Suprapubic skin (tissue), 4 donors: ENCODE measurements at places on chromosomes 1 and 21. TPM values are rescaled to one million over a fixed set of nuclear protein-coding genes. Genes with fewer than 3 reads are reported as not detected.
A peak's percentile ranks its signal among the peaks of the same experiment; 100 is the strongest.

Gene CCDC18
- 15.9 TPM for total RNA-seq

GRCh38 chr1:228548788-228549187 is 61.6 kb downstream of the RNF187 start:
- no peak overlapping the region for H3K27ac ChIP-seq
- H3K36me3 ChIP-seq, result no peaks in the 10 kb centered on the region
- peaks cover 18% of the 10 kb centered on the region for H3K27me3 ChIP-seq
- DNase-seq, result peak; percentile 21
- no peak overlapping the region for H3K4me3 ChIP-seq

DNA sequence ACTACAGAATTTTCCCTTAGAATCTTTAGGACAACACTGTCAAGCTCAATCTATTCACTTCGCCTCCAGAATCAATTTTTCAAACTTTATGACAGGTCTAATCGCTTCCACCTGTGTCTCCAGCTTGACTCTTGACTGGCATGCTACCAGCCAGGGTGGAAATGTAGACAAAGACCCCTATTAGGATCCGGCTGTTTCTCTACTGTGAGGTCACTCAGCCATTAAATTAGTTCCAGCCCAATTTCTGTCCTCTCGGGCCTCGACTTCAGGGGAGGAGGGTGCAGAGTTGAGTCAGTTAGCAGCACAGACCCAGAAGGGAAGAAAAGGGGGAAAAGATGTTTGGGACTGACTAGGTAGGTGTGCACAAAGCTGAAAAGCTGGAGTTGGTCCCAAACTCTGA is 78.5 kb downstream of the HLCS start:
- no peaks in the 10 kb centered on the region for H3K4me1 ChIP-seq
- no peaks in the 10 kb centered on the region for H3K36me3 ChIP-seq
- H3K4me3 ChIP-seq, result no peak overlapping the region
- H3K27me3 ChIP-seq, result no peaks in the 10 kb centered on the region
- H3K27ac ChIP-seq, result no peak overlapping the region

Gene GIPC2
- total RNA-seq, result 4.4 TPM

GRCh38 chr1:70043804-70044203 is 161.6 kb downstream of the LRRC40 start:
- no peaks in the 10 kb centered on the region for H3K4me1 ChIP-seq
- H3K36me3 ChIP-seq, result no peaks in the 10 kb centered on the region
- H3K4me3 ChIP-seq, result no peak overlapping the region
- no peak overlapping the region for H3K27ac ChIP-seq
- no peak for DNase-seq
- no peaks in the 10 kb centered on the region for H3K27me3 ChIP-seq

GRCh38 chr1:43938383-43938782 is 4.8 kb downstream of the ARTN start:
- H3K36me3 ChIP-seq, result no peaks in the 10 kb centered on the region
- no peak overlapping the region for H3K27ac ChIP-seq
- DNase-seq, result no peak
- H3K4me3 ChIP-seq, result no peak overlapping the region

Gene CLDN14
- 0.42 TPM for total RNA-seq

GRCh38 chr1:231187571-231187970 is 25.7 kb downstream of the TRIM67 start:
- DNase-seq, result no peak
- H3K27me3 ChIP-seq, result peaks cover 61% of the 10 kb centered on the region
- H3K36me3 ChIP-seq, result no peaks in the 10 kb centered on the region
- no peak overlapping the region for H3K4me3 ChIP-seq
- H3K27ac ChIP-seq, result no peak overlapping the region
- H3K4me1 ChIP-seq, result no peaks in the 10 kb centered on the region

DNA sequence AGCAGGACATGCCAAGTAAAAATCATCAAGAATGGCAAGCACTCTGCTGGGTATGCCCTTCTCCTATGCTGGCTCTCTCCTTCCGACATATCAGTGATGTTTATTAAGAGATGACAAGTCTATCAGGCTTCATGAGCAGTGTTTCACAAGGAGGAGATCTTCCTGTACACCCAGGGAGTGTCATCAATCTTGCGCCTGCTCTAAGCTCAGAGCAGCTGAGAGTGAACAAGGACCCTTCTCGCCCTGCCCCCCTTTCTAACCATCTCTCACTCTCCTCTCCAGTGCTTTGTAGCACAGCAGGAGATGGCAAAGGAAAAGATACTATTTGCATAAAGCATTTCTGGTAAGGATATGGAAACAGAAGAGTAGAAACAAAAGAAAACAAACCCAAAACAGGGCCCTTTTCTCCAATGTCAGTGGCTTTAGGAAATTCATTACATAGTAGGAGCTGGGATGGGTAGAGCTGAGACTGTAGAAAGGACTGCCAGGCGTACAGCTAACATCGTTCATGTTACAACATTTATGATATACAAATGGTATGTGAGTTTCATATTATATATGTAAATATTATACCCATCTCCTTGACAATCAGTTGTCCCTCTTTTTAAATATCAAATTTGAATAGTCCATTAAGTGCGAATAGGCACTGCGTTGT is 201.7 kb downstream of the NUF2 start:
- H3K4me1 ChIP-seq, result no peaks in the 10 kb centered on the region
- DNase-seq, result no peak
- no peak overlapping the region for H3K27ac ChIP-seq
- H3K4me3 ChIP-seq, result no peak overlapping the region

- no peaks in the 10 kb centered on the region for H3K36me3 ChIP-seq
- no peak overlapping the region for H3K4me3 ChIP-seq
- no peak for DNase-seq
- H3K4me1 ChIP-seq, result no peaks in the 10 kb centered on the region
Measured at GRCh38 chr1:117161887-117162286, 40.3 kb upstream of the TRIM45 start.

DNA sequence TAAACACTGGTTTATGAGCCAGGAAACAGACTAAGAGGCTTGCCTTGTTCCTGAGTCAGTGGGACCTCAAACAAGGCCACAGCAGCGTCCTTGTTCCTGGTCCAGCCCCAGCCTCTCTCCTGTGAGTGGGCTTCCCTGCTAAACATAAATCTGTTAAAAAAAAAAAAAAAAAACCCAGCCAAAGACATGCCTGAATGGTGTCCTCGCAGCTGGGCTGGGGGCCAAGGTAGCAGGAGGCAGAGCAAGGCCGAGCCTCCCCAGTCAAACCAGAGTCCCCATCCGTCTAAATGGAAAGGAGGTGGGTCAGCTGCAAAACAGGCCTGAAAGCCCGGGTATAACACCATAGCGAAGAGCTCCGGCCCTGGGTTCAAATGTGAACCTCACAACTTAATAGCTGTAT is 18.1 kb upstream of the IFFO2 start:
- H3K27me3 ChIP-seq, result no peaks in the 10 kb centered on the region
- H3K4me1 ChIP-seq, result peaks cover 9% of the 10 kb centered on the region
- H3K27ac ChIP-seq, result no peak overlapping the region
- no peak overlapping the region for H3K4me3 ChIP-seq
- DNase-seq, result peak; percentile 40

- H3K4me3 ChIP-seq, result no peak overlapping the region
- DNase-seq, result no peak
- peaks cover 24% of the 10 kb centered on the region for H3K36me3 ChIP-seq
- H3K27me3 ChIP-seq, result no peaks in the 10 kb centered on the region
- peak overlapping the region; percentile 85 for H3K27ac ChIP-seq
Measured at GRCh38 chr1:236020359-236021219, 44.3 kb downstream of the NID1 start.

Gene RHOU
- 8.9 TPM for total RNA-seq

- peaks cover 25% of the 10 kb centered on the region for H3K36me3 ChIP-seq
- H3K27ac ChIP-seq, result peak overlapping the region; percentile 96
- H3K4me1 ChIP-seq, result peaks cover 89% of the 10 kb centered on the region
- DNase-seq, result no peak
- peak overlapping the region; percentile 97 for H3K4me3 ChIP-seq
- no peaks in the 10 kb centered on the region for H3K27me3 ChIP-seq
Measured at GRCh38 chr1:155013632-155014031, 11.0 kb downstream of the ZBTB7B start.

Gene SELENBP1
- 58.4 TPM for total RNA-seq

DNA sequence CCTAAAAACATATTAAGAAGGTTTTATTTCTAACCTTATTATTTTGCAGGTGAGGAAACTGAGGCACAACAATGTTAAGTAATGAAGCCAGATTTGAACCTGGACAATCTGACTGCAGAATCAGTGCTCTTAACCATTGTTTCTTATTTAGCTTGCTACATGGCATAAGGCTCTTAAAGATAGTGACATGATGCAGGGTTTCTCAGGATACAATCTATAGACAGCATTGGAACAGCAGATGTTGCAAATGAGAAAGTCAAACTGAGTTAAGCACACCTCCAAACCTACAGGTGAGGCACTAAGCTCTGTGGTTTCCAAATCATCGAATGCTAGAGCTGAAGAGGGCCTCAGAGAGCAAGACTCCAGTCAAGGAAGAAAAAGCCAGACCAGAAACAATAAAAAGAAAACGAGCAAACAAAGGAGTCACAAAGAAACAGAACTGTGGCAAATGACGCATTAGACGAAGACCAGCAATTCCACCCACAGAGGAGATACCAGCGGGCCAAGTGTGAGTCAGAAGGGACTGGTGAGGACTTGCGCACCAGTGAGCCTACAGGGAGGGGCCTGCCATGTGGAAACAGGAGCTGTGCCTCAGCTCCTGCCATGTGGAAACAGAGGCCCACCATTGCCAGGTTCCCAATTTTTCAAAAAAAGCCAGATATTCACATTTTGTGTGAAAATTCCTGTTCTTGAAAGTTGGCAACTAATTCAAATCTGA is 14.4 kb downstream of the CD58 start:
- no peaks in the 10 kb centered on the region for H3K27me3 ChIP-seq
- H3K27ac ChIP-seq, result peak overlapping the region; percentile 63
- H3K4me3 ChIP-seq, result no peak overlapping the region
- peak; percentile 79 for DNase-seq
